Stimulated activated effector memory CD8-positive, alpha-beta T cell treated with anti-CD3 and anti-CD28 coated beads, Interleukin-12 subunit alpha, Interleukin-12 subunit beta, amount 100 ng/mL, for 72 hours (primary cell): ENCODE measurements at places on chromosomes 1 and 21.

- no peak for DNase-seq
Measured at GRCh38 chr1:172717722-172718465, 59.0 kb downstream of the FASLG start.

- no peak for DNase-seq
Measured at GRCh38 chr1:90809996-90810395, 92.9 kb upstream of the BARHL2 start.

GRCh38 chr1:200409203-200409760, 554 bp downstream of the ZNF281 start:
- no peak for DNase-seq

DNA sequence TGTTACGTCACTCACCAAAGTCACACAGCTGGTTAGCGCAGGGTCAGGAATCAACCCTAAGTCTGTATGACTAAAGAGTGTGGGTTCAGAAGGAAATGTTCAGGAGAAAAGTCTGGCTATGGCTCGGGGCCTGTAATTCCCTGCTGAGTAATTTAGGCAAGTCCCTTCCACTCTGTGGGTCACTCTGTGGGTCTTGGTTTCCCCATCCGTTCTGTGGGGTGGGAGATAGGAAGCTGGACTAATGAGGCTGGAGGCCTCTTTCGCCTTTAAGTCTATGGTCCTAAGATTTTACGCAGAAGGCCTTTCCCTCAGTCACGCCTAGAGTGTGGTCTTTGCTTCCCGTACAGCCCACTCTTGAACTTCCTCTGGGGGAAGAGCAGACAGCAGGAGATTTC, 14.3 kb upstream of the MED18 start:
- DNase-seq: no peak

GRCh38 chr1:201883266-201883665, 5.4 kb upstream of the SHISA4 start:
- DNase-seq: no peak

DNA sequence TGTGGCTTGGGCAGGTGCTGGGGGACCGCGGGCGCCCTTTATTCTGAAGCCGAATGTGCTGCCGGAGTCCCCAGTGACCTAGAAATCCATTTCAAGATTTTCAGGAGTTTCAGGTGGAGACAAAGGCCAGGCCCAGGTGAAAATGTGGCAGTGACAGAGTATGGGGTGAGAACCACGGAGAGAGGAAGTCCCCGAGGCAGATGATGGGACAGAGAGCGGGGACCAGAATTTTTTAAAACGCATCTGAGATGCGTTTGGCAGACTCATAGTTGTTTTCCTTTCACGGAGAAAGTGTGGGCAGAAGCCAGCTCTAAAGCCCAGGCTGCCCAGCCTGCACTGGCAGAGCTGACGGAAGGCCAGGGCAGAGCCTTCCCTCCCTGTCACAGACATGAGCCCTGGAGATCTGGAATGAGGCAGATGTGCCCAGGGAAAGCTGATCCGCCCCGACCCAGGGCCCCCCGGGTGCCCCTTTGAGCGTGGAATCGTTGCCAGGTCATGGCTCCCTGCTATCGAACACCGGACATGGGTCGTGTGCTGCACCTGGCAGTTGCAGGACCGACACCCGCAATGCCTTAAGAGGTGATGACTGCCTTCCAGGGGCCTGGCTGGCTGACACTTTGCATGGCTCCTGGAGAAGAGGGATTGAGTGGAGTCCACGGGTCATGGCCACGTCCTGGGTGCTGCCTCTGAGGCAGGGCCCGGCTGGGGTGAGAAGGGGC, 6.5 kb upstream of the SLX9 start:
- DNase-seq: no peak

- no peak for DNase-seq
Measured at GRCh38 chr1:92995441-92996430, 34.5 kb upstream of the DIPK1A start.

- DNase-seq: peak; percentile 44
Measured at GRCh38 chr1:9909234-9910046, 629 bp downstream of the CTNNBIP1 start.
